ENCODE measurements at places on chromosomes 3 and 15.

DNA sequence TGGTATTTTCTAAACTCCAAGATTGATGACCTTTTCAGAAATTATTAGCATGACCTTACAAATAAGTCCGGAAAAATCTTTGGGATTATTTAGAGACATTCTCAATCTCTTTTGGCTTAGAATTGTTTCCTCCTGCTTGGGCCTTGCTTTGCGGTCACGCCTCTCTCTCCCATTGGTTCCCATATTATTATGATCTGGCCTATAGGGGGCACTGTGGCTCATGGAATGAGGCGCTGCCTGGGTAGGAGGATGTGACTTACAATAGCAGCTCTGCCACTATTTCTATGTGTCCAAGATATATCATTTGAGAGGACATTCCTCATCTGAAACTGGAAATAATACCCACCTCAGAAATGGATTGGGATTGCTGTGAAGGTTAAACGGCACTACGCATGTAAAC is 464.9 kb downstream of the MFSD1 start:
- DNase-seq, result no peak

DNA sequence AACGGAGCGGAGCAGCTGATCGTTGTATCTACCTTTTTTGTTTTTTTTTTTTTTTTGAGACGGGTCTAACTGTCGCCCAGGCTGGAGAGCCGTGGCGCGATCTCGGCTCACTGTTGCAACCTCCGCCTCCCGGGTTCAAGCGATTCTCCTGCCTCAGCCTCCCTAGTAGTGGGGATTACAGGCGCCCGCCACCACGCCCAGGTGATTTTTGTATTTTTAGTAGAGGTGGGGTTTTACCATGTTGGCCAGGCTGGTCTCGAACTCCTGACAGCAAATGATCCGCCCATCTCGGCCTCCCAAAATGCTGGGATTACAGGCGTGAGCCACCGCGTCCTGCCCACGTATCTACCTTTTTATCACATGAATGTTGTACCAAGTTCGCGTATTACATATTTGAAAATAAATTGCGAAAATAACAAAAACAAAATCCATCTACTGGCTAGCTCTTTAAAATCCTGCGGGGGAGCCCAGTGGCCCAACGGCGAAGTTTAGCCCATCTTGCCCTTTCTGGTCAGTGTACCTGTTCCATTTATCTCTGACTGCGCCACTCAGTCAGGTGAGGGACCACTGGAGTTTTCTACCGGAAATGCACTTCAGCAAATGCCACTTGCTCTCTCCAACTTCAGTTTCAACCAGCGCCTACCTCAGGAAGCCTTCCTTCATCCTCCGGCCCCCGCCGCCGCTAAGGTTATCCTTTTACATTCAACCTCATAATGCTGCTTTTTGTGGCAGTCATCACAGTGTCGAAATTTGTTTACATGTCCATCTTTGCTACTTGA is 1.2 kb upstream of the EIF3J start:
- peak; percentile 30 for DNase-seq

GRCh38 chr15:68130851-68131250 is 74.3 kb downstream of the CALML4 start:
- DNase-seq, result no peak

DNA sequence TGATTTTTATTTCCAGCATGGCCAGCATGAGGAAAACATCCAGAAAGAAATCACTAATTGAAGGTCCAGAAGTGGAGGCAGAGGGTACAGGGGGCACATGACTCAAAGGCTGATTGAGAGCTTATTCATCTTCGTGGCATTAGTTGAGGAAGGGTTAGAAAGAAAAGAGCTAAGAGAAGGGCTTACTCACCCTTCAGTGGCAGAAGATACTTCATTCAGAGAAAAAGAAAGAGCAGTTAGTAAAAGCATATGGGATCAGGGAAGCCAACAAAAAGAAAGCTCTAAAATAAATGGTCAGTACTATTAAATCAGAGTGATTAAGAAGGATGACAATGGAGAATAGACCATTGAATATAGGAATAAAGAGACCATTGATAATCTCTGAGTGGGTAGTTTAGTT is 25.2 kb downstream of the GAP43 start:
- DNase-seq, result no peak

DNA sequence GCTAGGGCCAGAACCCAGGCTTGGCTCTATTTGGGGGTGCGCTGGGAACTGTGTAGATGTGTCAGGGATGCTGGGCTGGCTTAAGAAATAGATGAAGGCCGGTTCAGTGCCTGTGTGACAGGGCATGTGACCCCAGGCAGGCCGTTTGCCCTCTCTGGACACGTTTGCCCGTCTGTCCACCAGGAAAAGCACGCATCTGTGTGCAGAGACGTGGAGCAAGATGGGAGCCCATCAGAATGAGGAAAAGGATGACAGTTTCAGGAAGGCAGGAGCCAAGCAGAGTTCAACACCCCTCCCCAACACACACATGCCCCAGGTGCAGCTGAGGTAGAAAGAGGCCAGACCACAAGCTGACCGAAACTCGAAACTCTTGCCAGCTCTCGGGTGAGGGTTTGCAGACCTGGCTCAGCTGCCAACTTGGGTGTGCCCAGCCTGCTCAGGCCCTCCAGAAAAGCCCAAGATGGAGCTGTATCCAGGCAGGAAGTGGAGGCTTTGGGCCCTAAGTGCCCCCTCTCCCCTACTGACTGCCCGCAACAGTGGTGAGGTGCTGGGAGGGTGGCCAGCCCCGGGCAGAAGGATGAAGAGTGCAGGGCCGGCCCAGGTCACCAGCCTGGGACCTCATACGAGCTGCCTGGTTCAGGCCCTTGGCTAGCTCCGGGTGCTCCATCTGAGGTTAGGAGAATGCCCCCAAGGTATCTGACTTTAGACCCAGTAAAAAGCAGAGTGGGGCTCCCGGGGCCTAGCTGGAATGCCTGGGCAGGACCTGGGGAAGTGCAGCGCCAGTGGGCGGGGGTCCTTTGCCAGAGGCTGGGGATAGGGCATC is 10.2 kb upstream of the MESP1 start:
- DNase-seq, result no peak

DNA sequence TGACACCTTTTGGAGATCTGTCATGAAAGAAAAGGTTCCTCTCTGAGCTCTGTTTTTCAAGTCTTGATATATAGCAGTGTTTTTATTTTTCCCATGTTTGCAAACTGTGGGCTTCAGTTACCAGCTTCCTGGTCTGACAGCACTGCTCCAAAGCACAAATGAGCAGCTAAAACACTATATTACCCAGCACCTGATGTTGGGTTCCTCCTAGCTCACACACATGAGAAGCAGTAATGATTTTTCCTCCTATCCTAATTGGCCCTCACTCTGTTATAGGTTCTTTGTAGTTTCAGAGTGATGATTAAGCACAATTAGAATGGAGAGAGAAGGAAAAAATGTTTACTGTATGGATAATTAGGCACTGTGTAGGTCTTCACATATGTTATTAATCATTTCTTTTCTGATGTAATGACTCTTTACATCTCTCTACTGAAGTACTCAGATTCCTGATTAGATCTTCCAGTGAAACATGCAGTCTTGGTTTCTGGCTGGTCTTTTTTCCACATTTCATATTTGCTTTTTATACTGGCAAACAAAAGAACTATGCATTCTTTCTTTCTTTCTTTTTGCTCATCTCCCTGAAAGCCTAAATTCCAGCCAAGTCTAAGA is 939.7 kb downstream of the NSUN3 start:
- no peak for DNase-seq

DNA sequence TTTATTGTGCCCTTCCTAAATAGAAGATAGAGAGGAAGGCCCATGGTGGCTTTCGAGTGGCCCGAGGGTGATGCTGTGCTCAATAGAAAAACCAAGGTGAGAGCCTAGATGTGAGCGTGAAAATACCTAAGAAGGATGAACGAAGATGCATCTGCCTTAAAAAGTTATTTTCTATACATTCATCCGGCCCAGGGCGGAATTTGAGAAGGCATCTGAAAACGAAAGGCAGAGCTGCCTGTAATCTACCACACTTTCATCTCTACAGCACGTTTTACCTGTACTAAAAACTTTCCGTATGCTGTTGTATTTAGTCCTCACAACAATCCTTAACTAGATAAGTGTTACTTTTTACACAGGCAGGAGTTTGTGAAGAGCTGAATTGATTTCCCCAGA is 1.4 kb downstream of the DUT start:
- peak; percentile 15 for DNase-seq

GRCh38 chr3:196712514-196713413 is 587 bp downstream of the PIGX start:
- DNase-seq, result no peak

DNA sequence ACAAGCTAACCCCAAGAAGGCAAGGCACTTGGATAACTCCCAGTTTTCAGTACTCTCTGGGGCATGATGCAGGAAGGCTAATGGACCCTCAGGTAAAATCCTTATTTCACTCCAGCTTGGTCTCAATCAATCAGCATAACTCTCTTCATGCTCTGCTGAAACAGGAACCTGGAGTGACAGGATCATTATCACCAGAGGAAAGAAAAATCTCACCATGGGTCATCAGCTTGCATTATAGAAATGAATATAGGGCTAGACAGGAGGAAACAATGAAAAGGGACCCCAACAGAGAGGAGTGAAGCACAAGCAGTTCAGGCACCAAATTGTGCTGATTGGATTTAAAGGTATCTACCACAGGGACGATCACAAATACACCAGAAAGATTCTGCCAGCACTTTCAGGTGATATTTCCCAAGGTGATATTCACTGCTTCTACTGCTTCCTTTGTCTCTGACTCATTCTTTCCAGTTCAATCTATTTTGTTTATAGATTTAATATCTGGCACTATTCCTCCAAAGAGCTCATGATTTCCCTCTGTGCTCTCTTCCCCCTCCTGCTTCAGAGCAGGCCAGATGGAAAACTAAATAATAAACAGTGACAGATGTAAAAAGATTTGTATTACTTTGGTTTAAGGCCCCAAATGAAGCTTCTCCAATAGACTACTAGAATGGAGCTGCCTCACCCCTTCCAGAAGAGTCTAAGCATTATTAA is 22.9 kb upstream of the THUMPD3 start:
- DNase-seq, result no peak

DNA sequence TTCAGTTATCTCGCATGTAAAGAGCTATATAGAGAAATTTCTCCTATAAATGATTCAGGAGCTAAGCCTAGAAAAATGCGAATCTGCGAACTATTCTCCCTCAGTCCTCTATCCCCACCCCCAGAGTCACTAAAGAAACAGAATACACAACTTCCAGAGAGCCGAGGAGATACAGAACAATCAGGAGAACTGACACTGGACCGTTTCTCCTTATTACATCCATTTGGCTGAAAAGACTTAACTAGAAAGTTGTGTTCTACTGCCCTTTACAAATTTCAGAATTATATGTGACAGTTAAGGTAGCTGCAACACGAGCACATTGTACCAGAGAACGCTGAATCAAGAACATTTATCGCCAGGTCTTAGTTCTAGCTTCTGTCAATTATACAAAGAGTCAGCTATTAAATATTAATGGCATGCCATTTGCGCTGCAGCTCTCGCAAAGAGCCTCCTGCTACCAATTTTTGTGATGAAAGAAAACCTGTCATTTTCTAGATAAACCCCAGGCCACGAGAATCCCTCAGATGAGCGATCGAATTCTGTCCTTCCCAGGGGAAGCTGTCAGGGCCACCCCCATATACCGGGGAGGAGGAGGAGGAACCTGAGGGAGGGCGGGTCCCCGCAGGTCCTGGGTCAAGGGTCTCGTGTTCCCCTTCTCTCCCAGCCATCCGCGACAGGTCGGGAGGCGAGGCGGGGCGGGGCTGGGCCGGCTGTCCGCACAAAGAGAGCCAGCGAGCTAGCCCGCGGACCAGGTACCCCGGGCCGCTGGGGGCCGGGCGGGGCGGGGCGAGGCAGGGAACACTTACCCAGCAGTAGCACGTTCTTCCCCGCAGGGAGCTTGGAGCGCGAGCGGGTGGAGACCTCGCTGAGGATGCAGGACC is 878 bp downstream of the DYNC1LI1 start:
- no peak for DNase-seq

GRCh38 chr3:140406655-140407054 is 271.2 kb upstream of the TRIM42 start:
- DNase-seq, result no peak

- DNase-seq, result no peak
These were observed 120.9 kb downstream of the ERC2 start for GRCh38 chr3:56347219-56347871.

GRCh38 chr15:62874959-62875625 is 167.5 kb upstream of the TPM1 start:
- DNase-seq, result no peak

DNA sequence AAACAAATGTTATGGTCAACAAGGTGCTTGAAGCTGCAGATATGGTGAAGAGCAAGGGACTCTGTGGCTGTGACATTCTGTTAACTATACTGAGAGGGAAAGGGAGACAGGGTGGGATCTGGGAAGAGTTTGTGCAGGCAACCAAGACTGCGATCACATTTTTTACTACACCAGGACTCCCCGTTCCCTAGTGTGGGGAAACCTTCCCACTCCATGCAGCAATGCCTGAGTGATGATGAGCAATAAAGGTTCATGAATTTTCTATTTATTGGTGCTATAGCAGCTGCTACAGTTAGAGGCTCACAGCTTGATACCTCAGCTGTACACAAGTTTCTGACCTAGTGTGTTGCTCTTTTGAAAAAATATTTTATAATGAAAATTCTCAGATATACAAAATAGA is 160.9 kb upstream of the SGO1 start:
- no peak for DNase-seq

DNA sequence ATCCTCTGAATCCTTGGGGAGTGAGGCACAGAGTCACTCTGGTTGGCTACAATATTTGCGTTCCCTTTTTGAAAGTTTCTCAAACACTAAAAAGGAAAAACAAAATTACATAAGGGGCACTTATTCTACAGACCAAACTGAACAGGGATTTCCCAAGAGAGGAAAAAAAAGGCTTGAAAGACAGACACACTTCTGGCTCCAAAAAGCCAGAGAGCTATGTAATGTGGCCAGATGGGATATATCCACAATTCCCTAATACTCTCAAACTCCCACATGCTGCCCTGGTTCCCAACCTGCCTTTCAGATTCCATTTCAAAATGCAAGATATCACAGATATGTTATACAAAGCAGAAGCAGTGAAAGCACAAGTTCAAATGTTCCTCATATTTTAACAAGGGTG is 1.6 kb downstream of the FRMD4B start:
- DNase-seq, result no peak

DNA sequence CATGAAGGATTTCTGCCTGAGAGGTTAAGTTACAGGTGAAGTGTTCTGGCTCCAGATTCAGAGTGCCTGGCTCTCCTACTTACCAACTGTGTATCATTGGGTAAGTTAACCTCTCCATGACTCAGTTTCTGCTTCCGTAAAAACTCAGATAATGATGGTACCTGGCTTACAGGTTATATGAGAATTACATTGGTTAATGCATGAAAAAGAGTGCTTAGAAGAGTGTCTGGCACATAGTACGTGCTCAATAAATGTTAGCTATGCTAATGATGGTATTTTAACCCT is 23.8 kb downstream of the CFAP161 start:
- DNase-seq, result no peak

DNA sequence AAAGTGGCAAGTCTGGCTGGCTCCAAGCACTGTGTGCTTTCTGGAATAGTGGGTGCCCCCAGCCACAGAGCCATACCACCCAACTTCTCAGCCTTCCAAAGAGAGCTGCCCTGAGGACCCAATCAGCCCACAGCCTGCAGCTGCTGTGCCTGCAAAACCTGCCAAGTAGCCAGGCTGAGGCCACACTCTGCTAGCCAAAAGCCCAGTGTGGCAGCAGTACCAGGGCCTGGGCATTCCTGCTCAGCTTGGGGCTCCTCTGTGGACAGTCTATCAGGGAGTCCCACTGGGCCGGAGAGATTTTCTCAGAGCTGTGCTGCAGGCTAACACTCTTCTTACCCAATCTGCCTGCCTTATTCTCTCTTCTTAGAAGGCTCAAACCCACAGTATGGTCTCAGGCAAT is 136.5 kb downstream of the TPRA1 start:
- no peak for DNase-seq
